Mesendoderm (in vitro differentiated cells): ENCODE measurements at places on chromosomes 5 and 9.

DNA sequence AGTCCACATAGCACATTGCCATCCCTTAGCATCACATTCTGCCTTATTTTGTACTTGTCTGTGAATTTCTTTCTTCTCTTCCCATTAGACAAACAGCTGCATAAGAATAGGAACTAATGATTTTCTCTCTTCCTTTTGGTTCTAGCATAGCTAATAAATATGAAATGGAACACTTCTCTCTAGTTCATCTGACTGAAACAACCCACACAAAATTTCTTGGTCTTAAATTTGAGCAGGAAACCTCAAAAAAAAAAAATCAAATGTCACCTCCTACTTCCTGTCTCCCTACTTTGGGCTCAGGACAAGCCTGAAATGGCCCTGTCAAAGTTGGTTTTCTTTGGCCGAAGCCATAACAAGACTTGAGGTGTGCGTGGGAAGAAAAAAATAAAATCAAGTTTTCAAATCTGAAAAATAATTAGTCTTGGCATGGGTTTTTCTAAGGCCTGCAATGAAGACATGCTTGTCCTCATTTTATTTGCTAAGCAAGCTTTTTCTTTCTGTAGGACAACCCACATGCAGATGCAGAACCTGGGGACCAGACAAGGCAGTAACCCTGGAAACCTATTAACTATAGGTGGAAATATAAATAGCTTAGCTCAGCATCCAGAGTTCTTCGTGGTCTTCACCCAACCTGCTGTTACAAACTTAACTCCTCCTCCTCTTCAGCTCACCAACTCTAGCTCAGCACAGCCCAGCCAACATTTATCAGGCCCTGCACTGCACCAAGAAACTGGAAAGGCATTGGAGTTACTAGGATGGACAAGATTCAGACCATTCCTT, 523.5 kb upstream of the KLF4 start:
- no peaks in the 10 kb centered on the region for H3K4me1 ChIP-seq
- H3K27ac ChIP-seq = no peak overlapping the region
- H3K4me3 ChIP-seq = no peak overlapping the region
- no peaks in the 10 kb centered on the region for H3K36me3 ChIP-seq
- H3K27me3 ChIP-seq = no peaks in the 10 kb centered on the region

- H3K4me3 ChIP-seq = no peak overlapping the region
- peaks cover 3% of the 10 kb centered on the region for H3K4me1 ChIP-seq
- H3K36me3 ChIP-seq = no peaks in the 10 kb centered on the region
- DNase-seq = peak; percentile 48
- H3K27me3 ChIP-seq = no peaks in the 10 kb centered on the region
Observed at GRCh38 chr9:79661886-79662536, 90.2 kb downstream of the TLE4 start.

GRCh38 chr9:122314165-122314564, 49.5 kb downstream of the MRRF start:
- DNase-seq = no peak
- H3K27ac ChIP-seq = no peak overlapping the region
- H3K36me3 ChIP-seq = peaks cover 6% of the 10 kb centered on the region
- H3K27me3 ChIP-seq = no peaks in the 10 kb centered on the region
- H3K4me1 ChIP-seq = no peaks in the 10 kb centered on the region

GRCh38 chr9:137320555-137321384, 18.7 kb upstream of the NRARP start:
- no peaks in the 10 kb centered on the region for H3K27me3 ChIP-seq
- no peak overlapping the region for H3K27ac ChIP-seq
- H3K36me3 ChIP-seq = no peaks in the 10 kb centered on the region
- no peak overlapping the region for H3K4me3 ChIP-seq
- no peaks in the 10 kb centered on the region for H3K4me1 ChIP-seq
- no peak for DNase-seq

- no peak for DNase-seq
- H3K4me1 ChIP-seq = peaks cover 7% of the 10 kb centered on the region
- no peaks in the 10 kb centered on the region for H3K36me3 ChIP-seq
- no peak overlapping the region for H3K4me3 ChIP-seq
Observed at GRCh38 chr5:109935833-109936490, 246.2 kb downstream of the MAN2A1 start.

DNA sequence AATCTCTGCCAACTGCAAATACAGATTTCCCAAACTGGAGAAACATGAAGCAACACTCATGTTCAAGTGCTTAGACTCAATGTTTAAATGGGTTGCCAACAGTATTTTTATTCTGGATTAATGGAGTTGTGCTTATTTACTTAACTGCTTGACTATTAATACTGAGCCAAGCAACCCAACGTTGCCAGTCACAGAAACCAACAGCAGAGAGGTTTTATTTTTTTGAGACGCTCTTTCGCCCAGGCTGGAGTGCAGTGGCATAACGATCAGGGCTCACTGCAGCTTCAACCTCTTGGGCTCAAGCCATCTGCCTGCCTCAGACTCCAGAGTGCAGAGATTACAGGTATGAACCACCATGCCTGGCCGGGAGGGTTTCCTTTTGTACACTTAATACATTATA, 8.5 kb upstream of the TMEM268 start:
- H3K4me3 ChIP-seq = no peak overlapping the region
- H3K27ac ChIP-seq = no peak overlapping the region
- H3K36me3 ChIP-seq = no peaks in the 10 kb centered on the region

- no peaks in the 10 kb centered on the region for H3K27me3 ChIP-seq
- no peaks in the 10 kb centered on the region for H3K4me1 ChIP-seq
- no peak overlapping the region for H3K27ac ChIP-seq
- H3K4me3 ChIP-seq = no peak overlapping the region
Observed at GRCh38 chr5:156314416-156314815, 12.5 kb upstream of the SGCD start.

GRCh38 chr5:154086641-154087040, 47.9 kb downstream of the MFAP3 start:
- H3K4me3 ChIP-seq = no peak overlapping the region
- DNase-seq = no peak
- peak overlapping the region; percentile 0 for H3K27ac ChIP-seq
- H3K27me3 ChIP-seq = no peaks in the 10 kb centered on the region
- H3K36me3 ChIP-seq = no peaks in the 10 kb centered on the region
- peaks cover 32% of the 10 kb centered on the region for H3K4me1 ChIP-seq

- no peak overlapping the region for H3K27ac ChIP-seq
- no peaks in the 10 kb centered on the region for H3K27me3 ChIP-seq
- DNase-seq = no peak
- H3K4me1 ChIP-seq = no peaks in the 10 kb centered on the region
- no peak overlapping the region for H3K4me3 ChIP-seq
Observed at GRCh38 chr5:93930098-93930497, 188.7 kb upstream of the POU5F2 start.
